ENCODE measurements at places on chromosomes 5 and 9.
A peak's percentile ranks its signal among the peaks of the same experiment; 100 is the strongest.

- DNase-seq: no peak
These were observed 446.4 kb upstream of the KLF4 start for GRCh38 chr9:107935931-107936330.

GRCh38 chr9:71687676-71688075 is 80.6 kb downstream of the CEMIP2 start:
- DNase-seq: no peak

GRCh38 chr9:86098824-86099700 is at the start of gene GOLM1:
GOLM1 (minus strand) TSS chr9:86099558; CDS start chr9:86079320, 20,238 bp downstream.
- peak; percentile 73 for DNase-seq

GRCh38 chr9:112322701-112323377 is 10.6 kb downstream of the PTBP3 start:
- no peak for DNase-seq

DNA sequence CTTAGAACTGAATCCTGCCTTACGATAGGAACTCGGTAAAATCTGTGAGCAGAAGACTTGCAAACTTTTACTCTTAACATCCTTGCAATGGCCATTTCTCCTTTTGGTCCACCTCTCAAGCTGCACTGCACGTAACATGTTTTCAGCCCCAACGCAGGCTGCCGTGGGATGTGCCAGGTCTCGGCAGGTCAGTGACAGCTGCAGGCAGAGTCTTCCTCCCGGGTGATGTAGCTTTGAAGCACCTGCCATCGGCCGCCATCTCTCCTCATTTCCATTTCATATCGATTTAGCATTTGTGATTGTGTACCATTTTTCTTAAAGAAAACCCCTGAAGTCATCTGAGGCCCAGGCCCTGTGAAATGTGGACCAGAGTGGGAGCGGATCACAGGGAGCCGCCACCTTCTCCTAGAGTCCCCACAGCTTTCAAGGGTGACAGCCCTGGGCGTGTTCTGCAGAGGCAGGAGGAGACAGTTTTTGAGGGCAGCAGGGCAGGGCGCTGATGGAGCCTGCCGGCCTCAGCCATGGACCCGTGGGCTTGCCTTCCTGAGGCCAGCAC is 25.8 kb upstream of the LPCAT1 start:
- no peak for DNase-seq

- no peak for DNase-seq
These were observed 23.7 kb upstream of the PTGES start for GRCh38 chr9:129776566-129776937.

DNA sequence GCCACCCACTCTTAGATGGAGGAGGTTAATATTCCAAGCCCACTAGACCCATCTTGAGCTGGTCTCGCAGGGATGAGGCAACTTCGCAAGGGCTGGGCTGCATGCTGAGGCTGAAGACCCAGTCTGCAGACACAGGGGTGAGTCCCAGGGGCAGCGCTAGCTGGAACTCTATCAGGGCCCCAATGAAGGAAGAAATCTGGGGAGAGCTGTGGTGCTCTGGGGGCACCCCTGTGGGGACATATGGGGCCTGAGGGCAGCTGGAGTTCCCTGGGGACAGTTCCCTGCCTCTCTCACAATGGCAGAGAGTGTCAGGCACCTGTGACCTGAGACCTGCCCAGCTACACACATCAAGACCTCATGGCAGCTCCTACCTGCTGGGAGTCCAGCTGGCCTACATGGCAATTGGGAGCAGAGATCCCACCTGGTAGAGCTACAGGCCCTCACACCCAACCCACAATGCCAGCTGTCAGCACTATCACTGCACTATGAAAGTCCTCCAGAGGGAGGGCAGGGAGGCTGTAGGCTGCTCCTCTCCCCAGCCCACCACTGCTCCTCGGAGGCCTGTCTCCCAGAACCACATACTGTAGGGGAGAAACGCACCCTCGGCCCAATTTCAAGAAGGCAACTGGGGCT is 202.2 kb downstream of the GABBR2 start:
- DNase-seq: no peak

GRCh38 chr9:104027295-104027694 is 66.8 kb upstream of the SMC2 start:
- no peak for DNase-seq

GRCh38 chr9:69078581-69078980 is 43.0 kb downstream of the FXN start:
- no peak for DNase-seq

DNA sequence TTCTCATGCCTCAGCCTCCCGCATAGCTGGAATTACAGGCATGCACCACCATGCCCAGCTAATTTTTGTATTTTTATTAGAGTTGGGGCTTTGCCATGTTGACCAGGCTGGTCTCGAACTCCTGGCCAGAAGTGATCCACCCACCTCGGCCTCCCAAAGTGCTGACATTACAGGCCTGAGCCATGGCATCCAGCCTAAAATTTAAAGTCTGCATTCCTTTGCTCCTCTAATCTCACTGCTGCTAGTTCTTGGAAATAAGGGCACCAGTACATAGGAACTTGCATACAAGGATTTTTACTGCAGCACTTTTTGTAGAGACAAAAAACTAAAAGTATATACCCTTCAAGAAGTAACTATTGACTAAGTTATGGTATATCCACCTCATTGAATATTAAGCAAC is 20.0 kb upstream of the DCP2 start:
- no peak for DNase-seq

DNA sequence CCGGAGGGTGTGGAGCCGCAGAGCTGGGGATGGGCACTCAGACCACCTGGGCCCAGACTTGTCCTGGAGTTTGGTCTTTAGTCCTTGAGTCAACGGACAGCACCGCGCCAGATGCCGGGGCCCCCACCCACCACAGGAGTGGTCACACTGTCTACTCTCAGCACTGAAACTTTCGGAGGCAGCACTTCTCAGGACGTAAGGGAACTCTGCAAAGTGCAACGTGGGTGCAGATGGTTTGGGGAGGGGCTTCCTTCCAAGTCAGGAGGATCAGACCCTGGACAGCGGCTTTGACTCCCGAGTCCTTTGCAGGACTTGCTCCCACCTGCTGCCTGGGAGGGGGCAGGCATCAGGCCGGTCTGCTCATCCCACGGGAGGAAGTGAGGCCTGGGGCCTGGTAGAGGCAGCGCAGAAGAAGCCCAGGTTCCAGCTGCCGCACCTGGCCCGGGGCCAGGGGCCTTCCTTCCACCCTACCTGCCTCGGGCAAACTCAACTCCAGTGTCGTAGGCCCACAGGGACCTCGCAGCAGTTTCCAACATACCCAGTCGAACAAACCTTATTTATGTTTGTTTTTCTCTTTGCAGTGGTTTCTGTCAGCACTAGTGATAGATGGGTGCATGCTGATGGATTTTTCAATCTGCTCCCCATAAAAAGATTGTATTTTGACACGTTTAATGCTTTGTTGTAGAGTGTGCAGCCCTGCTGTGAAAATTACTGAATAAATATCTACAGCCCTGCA is 149.8 kb upstream of the PPP1R26 start:
- DNase-seq: no peak

GRCh38 chr9:70462300-70462699 is 47.8 kb upstream of the KLF9 start:
- no peak for DNase-seq

DNA sequence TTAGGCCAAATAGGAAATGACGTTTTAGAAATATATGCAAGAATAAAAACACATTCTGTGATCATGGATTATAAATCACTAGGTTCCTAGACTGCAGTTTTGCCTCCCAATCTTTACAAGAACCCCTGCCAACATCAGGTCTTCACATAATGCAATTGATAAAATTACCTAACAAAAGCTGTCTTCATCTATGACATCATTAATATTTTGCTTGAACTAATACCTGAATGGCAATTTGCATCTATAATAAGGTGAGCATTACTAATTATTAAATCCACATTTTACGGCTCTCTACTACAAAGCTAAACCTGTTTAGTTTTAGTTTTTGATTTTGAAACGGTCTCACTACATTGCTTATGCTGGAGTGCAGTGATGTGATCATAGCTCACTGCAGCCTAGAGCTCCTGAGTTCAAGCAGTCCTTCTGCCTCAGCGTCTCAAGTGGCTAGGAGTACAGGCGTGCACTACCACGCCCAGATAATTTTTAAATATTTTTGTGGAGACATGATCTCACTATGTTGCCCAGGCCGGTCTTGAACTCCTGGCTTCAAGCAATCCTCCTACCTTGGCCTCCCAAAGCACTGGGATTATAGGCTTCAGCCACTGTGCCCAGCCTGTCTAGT is 218.0 kb downstream of the MLLT3 start:
- DNase-seq: no peak

- DNase-seq: no peak
These were observed 166 bp downstream of the SEPTIN8 start for GRCh38 chr5:132776938-132777208.

- no peak for DNase-seq
These were observed 39.1 kb upstream of the SLC6A19 start for GRCh38 chr5:1162276-1162675.

DNA sequence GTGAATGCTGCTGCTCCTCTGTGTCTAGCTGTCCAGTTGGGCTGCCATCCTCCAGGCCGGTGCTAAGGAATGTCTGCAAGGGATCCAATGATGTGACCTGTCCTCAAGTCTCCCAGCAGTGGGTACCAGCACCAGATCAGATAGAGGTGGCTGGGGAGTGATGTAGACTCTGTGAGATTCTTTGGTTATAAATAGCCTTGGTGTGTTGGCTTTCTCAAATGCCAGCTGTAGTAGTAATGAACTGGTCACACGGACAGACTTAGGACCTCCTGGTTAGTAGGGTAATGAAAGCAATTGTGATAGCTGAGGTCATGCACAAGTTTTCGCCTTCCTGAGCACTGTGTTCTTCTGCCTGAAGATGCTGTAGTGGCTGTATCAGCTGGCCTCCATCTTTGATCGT is 29.9 kb upstream of the RANBP6 start:
- no peak for DNase-seq

GRCh38 chr9:99184475-99185347 is 37.0 kb downstream of the ALG2 start:
- peak; percentile 72 for DNase-seq

- DNase-seq: peak; percentile 83
These were observed at the start of gene DENND4C for GRCh38 chr9:19230355-19231125. DENND4C (plus strand) TSS chr9:19230693; CDS start chr9:19276175, 45,482 bp downstream.

- no peak for DNase-seq
These were observed 1.5 kb downstream of the RORB start for GRCh38 chr9:74498621-74499095.

DNA sequence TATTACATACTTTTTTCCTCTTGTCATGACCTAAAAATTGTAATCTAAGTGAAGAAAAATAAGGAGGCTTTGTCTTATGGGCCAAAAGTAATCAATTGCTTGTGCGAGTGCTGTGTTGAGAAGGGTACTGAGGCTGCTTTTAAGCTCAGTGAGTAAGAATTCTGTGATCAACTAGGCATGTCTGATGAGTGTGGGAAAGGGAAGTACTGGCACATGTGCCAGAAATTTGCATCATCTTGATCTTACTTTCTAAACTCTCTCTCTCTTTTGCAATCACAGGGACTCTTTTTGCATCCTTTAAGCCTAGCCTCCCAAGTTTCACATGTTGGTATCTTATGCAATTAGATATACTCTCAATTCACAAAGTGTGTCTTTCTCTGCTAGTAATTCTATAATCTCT is 329.9 kb downstream of the KIF4B start:
- no peak for DNase-seq

DNA sequence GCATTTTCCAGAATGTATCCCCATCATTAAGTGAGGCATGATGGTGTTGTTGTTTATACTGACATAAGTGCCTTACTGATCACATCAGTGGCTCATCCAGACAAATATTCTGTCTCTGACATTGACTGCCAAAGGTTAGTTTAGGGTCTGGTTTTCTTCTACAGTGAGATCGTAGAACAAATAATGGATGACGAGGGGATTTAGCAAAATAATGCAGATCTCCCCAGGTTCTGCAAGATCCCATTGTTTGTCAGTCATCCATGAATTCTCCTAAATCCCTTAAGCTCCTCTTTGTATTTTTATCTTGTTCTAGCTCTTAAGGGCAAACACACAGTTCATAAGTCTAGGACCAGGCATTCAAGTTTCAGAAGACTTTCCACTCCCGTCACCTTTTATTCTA is 93.1 kb upstream of the DHFR start:
- no peak for DNase-seq

- no peak for DNase-seq
These were observed 134.8 kb upstream of the KLF4 start for GRCh38 chr9:107624234-107624948.

DNA sequence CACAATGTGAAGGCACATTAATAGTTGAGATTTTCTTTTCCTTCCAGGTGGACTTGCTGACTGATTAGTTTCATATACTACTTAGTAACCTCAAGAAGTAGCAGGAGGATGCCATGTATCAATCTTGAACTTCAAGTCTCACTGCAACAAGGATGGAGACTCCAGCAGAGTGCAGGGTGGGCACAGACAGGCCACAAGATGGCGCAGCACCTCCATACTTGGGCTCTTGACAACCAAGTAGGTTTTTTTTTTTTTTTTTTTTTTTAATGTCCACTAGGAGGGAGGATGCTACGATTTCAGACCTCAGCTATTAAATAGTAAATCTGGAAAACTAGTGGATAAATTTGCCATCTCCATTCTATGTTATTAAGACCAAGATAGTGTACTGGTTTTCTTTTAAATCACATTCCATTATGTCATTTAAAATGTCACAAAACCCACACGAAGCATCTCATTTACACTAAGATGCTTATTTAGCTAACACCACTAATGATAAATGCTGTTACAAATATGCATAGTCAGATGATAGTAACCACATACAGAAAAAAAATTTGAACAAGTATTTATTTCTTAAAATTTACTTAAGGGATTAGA is 58.6 kb downstream of the IL6ST start:
- peak; percentile 71 for DNase-seq

GRCh38 chr9:99299211-99300102 is 77.4 kb downstream of the SEC61B start:
- peak; percentile 61 for DNase-seq

All from hepatic stellate cell (primary cell).